ENCODE measurements at places on chromosomes 1 and 21. TPM values are rescaled to one million over a fixed set of nuclear protein-coding genes. Genes with fewer than 3 reads are reported as not detected.

Gene MIA3
- total RNA-seq = 44.4 TPM

Gene CAMK2N1
- 8.4 TPM for total RNA-seq

DNA sequence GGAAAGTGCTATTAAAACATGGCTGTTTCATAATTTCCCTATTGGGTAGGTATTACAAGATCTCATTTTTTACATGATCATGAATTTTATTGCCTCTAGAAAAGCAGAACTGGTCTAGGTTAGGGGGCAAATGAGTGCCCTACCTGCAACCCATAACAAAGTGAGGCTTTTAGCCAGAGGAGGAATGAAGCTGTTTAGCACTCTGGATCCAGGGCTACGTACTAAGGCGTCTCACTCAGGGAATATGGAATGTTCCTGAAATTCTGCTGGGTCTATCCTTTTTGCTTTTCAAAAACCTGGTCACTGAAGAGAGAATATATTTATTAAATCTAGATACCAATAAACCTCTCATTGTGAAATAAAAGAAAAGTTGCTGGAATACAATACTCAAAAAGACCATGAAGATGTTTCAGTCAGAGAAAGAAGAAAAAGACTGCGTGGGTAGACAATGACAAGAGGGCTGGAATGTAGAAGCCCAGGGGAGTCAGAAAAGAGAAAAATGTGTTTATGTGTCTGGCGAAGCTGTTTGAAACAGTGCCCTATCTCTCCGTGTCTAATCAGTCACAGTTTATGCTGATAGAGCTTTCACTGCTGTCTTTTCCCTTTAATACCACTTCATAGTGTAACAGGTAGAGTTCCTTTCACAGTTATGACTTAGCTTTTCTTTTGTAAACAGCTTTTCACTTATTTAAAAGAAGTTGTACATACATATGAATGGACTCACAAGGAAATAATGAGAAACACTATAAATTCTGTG lies 25.0 kb upstream of the SYDE2 start:
- no peak for DNase-seq

DNA sequence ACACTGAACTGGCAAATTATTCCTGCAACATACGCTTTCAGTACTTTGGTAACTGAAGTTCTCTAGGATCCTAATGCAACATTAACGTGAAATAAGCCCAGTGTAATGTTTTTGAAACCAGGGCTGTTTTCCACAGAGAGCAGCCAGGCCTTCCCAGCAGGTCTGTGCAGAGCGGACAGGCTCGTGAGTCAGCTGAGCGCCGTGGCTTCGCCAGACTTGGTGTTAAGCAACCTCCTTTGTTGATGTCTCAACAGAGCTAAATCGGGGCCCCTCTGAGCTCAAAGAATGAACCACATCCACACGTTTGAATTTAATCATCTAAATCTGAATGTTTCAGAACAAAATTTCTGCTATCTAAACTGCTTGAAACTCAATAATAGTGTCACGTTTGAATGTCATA lies 181.8 kb upstream of the FMN2 start:
- peak; percentile 81 for DNase-seq

DNA sequence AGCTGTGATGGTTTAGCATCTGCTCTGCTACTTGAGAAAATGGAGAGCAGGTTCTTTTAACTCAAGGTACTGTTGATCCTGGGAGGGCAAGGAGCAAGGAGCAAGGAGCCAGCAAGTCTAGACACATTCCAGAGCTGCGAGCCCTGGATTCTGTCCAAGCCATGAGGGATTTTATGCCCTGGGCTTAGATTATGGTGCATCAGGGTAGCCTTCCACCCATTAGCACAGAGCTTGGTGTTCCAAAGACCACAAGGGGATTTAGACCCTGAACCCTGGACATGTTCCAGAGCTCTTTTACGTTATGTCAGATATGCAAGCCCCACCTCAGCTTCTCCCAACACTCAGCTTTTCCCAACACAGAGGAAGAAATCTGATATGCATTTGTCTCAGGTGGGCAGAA lies 2.0 kb upstream of the OR14I1 start:
- DNase-seq = no peak
